Chondrocyte (in vitro differentiated cells): ENCODE measurements at places on chromosomes 2 and 18.
A peak's percentile ranks its signal among the peaks of the same experiment; 100 is the strongest.

DNA sequence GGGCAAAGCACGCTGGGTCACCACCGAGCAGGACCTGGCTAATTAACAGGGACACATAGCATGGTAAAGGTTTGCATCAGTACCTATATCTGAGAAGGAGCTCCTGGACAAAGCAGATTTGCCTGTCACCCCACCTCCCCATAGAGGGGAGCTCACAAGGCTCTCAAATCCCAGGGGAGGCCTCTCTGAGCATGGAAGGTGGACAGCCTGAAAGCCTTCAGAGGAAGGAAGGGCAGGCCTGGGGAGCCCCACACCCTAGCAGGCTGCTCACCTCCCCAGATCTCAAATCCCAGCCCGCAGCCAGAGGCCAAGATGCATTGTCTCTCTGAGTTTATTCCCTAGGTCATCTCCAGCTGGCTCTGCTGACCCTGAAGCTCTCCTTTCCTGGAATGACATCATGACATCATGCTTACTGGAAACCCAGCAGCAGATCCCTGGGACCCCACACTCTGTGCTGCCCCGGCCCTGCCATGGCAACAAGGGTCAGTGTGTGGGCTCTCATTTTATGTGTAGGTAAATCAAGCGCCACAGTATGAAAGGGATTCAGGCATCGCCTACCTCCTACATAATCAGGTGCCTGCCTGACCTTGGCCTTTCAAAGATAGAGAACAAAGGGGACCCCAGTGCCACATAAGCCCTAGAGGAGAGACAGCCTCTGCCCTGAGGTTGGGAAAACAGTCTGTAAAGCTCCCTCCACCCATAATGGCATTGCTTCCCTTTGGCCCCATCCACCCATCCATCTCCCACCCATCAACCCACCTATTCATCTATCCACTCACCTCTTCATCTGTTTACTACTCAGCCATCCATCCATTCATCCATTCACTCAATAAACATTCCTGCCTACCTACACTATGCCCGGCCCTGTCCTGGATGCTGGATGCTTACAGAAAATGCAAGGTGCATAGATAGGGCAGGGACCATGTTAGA is 15.7 kb upstream of the TEX51 start:
- peaks cover 18% of the 10 kb centered on the region for H3K27me3 ChIP-seq
- H3K4me3 ChIP-seq, result no peak overlapping the region
- no peak overlapping the region for H3K27ac ChIP-seq
- H3K4me1 ChIP-seq, result peaks cover 7% of the 10 kb centered on the region
- peak; percentile 50 for DNase-seq
- no peaks in the 10 kb centered on the region for H3K36me3 ChIP-seq

DNA sequence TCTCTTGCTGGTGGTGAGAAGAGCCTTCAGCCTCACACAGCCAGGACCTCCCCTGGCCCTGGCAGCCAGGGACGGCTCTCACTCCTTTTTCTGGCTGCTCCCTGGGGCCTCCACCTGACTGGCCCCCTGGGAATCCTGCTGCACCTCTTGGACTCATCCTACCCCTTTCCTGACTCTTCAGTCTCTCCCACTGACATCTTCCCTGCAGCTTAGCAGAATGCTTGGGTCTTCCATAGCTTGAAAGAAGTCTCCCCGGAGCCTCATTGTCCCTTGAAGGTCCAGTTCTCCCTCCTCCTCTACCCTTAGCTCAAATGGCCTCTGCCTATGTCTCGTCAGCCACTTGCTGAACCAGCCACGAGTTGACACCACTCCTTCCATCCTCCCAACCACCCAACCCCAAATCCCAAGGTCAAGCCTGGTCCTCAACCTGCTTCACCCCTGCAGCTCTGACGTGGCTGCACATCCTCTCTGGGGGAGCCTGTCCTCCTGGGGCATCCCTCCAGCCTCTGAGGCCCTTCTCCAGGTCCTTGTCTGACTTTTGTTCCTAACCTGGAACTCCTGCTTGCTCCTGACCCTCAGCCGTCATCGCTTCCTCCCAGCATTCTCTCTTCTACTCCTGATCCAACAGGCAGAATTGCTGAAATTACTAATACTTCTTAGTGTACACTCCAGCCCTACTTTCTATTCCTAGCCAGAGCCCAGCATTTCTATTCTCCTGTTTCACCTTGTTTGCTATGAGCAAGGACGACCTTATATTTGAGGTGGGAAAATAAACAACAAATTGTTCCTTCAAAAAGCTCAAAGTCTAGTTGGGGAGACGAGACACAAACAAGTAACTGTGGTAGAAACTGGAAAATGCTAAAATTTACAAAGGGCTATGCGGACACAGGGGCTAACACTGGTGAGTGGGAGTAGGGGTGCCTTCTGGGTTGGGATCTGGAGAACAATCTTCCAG is 68.7 kb upstream of the MGAT4A start:
- peaks cover 19% of the 10 kb centered on the region for H3K4me1 ChIP-seq
- peak overlapping the region; percentile 12 for H3K27ac ChIP-seq
- peaks cover 5% of the 10 kb centered on the region for H3K36me3 ChIP-seq
- H3K27me3 ChIP-seq, result peaks cover 7% of the 10 kb centered on the region

- H3K27me3 ChIP-seq, result no peaks in the 10 kb centered on the region
- peaks cover 14% of the 10 kb centered on the region for H3K4me1 ChIP-seq
- no peak overlapping the region for H3K27ac ChIP-seq
- H3K36me3 ChIP-seq, result no peaks in the 10 kb centered on the region
Observed at GRCh38 chr2:20551260-20551944, 99.5 kb downstream of the HS1BP3 start.

DNA sequence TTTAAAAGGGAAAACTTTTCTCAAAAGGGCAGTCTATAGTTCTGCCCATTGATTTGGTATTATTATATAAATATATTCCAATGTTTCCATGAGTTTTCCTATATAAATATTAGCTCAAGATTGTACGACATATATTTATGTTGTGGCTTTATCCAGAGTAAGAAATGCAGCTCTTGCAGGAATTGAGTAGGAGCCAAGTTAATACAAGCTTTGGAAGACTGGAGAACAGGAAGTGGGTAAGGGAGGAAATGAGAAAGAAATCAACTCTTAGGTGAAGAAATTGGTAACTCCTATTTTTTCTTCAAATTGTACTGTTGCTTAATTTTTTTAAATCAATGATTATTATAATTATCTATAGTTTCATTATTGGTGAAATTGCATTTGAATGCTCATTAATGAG is 105.4 kb upstream of the FAM117B start:
- H3K27ac ChIP-seq, result no peak overlapping the region
- peaks cover 22% of the 10 kb centered on the region for H3K4me1 ChIP-seq
- H3K36me3 ChIP-seq, result peaks cover 18% of the 10 kb centered on the region
- no peak overlapping the region for H3K4me3 ChIP-seq
- no peaks in the 10 kb centered on the region for H3K27me3 ChIP-seq
- DNase-seq, result no peak
